ENCODE measurements at places on chromosomes 2 and 18.
A peak's percentile ranks its signal among the peaks of the same experiment; 100 is the strongest.

DNA sequence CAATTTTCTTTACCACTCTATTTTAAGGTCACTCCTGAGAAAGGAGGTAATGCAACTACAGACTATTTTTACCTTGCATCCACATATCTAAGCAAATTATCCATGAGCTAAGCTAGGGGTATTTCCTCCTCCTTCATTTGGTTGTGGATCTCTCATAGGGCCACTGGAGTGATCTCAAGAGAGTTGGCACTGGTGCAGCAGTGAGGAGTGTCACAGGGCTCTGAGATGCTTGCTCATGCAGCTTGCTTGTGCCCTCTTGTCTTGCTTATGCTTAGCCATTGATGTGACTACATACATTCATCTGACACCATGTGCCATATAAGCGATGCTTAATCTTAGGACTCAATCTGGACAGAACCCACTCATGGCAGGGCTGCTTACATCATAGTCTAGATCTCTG lies 950.3 kb downstream of the TSN start:
- H3K4me3 ChIP-seq = no peak overlapping the region
- H3K27ac ChIP-seq = no peak overlapping the region
- H3K4me1 ChIP-seq = no peaks in the 10 kb centered on the region
- no peaks in the 10 kb centered on the region for H3K36me3 ChIP-seq
- no peaks in the 10 kb centered on the region for H3K27me3 ChIP-seq
- no peak for DNase-seq

DNA sequence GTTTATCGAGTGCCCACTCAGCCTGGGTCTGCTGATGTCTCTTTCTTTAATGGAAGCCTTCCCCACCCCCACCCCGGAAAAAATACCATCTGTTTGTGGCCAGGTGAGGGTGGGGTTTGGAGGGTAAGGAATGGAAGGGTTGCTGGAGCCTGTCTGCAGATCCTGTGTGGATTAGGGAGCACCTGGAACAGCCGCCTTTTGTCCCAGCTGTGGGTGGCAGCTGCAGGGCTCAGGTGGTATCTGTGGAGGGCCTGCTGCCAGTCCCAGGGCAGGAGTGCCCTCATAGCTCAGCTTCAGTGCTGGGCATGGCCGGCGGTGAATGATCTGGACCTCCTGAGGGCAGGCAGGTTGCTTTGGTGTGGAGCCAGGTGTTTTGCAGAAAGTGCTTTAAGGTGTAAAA lies 45.3 kb downstream of the IMPA2 start:
- no peak overlapping the region for H3K4me3 ChIP-seq
- H3K4me1 ChIP-seq = peaks cover 14% of the 10 kb centered on the region
- no peaks in the 10 kb centered on the region for H3K36me3 ChIP-seq
- H3K27ac ChIP-seq = no peak overlapping the region
- no peaks in the 10 kb centered on the region for H3K27me3 ChIP-seq
- DNase-seq = no peak

- no peaks in the 10 kb centered on the region for H3K36me3 ChIP-seq
- DNase-seq = peak; percentile 93
- H3K4me1 ChIP-seq = peaks cover 6% of the 10 kb centered on the region
- no peaks in the 10 kb centered on the region for H3K27me3 ChIP-seq
- H3K27ac ChIP-seq = peak within 1 kb of the TSS; percentile 99
- peak within 1 kb of the TSS; percentile 79 for H3K4me3 ChIP-seq
Observed at GRCh38 chr18:12883684-12884405, at the start of gene PTPN2. PTPN2 (minus strand) TSS chr18:12884237; CDS start chr18:12884141, 96 bp downstream.

DNA sequence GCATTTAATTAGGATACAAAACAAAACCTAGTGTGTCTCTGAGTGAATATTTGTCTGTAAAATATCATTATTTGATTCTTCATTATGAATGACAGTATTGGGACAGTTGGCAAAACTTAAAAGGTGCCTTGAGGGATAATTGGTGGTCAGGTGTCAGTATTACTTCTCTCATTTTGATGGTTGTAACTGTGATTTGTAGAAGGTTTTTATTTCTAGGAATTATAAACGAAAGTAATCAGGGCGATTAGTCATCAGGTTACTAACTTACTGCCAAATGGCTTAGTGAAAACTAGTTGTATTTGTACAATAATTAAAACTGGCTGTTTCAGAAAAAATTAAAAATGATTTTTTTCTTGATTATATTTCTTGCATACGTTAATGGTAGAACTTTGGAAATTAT lies 117.6 kb downstream of the BIRC6 start:
- no peaks in the 10 kb centered on the region for H3K27me3 ChIP-seq
- no peak for DNase-seq
- H3K27ac ChIP-seq = no peak overlapping the region
- no peaks in the 10 kb centered on the region for H3K4me1 ChIP-seq

GRCh38 chr2:57878171-57878865 lies 168.3 kb upstream of the VRK2 start:
- no peaks in the 10 kb centered on the region for H3K36me3 ChIP-seq
- no peaks in the 10 kb centered on the region for H3K27me3 ChIP-seq
- H3K27ac ChIP-seq = no peak overlapping the region
- no peaks in the 10 kb centered on the region for H3K4me1 ChIP-seq
- H3K4me3 ChIP-seq = no peak overlapping the region
- no peak for DNase-seq

GRCh38 chr2:45415534-45416123 lies 195.4 kb downstream of the SRBD1 start:
- H3K27me3 ChIP-seq = no peaks in the 10 kb centered on the region
- H3K27ac ChIP-seq = no peak overlapping the region
- no peaks in the 10 kb centered on the region for H3K36me3 ChIP-seq

Measured in spinal cord (tissue), 10 donors.